ENCODE measurements at places on chromosomes 12 and 14. TPM values are rescaled to one million over a fixed set of nuclear protein-coding genes. Genes with fewer than 3 reads are reported as not detected.
A peak's percentile ranks its signal among the peaks of the same experiment; 100 is the strongest.

- DNase-seq = no peak
Measured at GRCh38 chr12:103975368-103975767, 9.7 kb downstream of the TDG start.

GRCh38 chr12:132413931-132414588 is 75.9 kb upstream of the FBRSL1 start:
- no peak for DNase-seq

DNA sequence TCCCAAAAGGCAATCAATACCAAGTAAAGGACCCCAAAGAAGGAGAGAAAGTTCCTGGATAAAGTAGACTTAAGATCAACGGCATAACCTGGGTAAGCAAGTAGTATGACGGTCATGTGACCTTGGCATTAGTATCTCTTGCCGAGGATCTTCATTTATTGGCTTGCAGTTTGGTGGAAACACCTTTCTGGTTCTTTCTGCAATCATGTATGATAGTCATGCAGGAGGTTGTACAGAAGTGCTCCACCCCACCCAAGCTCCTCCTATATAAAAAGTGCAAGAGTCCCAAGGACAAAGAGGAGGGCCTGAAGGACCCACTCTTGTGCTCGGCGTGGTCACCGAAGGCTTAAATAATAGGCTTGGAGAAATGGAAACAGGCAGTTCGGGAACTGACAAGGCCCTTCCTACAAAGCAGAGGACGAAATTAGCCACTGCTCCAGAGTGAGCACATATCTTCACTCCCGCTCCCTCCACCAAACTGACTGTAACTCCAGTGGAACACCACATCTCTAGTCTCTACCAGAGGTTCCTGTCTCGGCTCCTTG is 750 bp downstream of the CS start:
- DNase-seq = peak; percentile 17

- DNase-seq = no peak
Measured at GRCh38 chr12:2322554-2323120, 269.9 kb downstream of the CACNA1C start.

Gene IFNG-AS1
- not detected for polyA plus RNA-seq

DNA sequence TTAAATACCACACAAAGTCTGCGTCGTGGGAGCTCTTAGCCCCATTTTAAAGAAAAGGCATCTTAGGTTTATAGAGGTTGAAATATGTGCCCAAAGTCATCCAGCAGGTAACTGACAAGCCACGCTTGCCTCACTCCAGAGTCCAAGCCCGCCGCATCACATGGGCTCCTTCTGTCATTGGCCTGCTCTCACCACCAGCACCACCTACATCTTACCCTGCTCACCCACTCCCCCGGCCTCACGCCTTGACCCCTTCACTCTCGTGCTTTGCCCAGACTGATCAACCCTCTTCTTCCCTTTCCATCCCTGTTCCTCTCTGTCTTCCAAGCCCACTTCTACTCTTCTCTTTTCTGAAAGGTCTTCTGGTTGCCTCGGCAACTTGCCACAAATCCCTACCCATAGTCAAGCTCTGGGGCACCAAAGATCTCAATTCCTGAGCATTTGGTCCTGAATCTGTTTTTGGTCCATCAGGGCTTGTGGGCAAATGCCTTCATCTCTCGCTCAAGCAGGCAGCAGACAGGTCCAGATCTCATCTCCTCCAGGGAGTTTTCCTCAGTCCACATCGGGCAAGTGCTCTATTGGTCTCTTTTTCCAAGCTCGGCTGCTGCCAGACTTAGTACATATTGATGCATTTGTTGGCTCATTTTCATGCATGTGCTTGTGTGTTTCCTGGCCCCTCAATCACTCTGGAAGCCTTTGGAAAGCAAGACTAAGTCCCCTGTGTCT is 3.5 kb upstream of the KRT1 start:
- DNase-seq = no peak

DNA sequence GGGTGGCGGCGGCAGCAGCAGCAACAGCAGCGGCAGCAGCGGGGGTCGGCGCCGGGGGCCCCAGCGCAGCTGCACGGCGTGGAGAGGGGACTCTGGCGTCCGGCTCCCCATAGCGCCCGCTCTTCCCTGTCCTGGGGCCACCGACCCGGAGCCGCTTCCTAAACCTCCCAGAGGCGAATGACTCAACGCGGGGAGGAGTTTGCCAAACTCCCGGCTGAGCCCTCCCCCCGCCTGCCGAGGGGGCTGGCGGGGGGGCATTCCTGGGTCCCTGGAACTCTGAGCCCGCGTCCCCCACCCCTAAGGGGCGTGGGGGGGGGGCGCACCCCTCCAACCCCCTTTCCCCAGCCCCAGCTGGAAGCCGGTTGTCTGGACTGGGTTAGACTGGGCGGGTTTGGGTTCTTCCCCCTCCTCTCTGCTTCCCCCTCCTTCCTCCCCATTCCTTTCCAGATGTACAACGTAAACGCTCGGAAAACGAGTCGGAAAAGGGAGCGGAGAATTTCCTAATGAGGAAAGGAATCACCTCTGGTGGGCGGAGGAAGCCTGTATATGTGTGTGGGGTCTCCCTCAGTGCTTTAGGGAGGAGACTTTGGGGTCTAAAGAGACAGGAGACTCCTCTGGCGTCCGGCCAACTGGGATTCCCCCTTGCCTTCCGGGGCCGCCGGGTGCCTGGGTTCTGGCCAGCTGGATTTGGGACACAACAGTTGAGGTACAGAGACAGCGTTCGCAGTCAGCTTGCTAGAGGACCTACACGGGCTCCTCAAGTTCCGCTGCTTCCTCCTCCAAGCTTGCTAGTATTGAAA is at the start of gene ITGA5:
Gene ITGA5, minus strand, starts transcription at position 179 of the 800 bp plus-strand sequence. Its CDS starts 68 bp downstream, at position 111.
- peak; percentile 69 for DNase-seq
